Activated naive CD8-positive, alpha-beta T cell treated with anti-CD3 and anti-CD28 coated beads for 36 hours (primary cell): ENCODE measurements at places on chromosomes 5 and 9. TPM values are rescaled to one million over a fixed set of nuclear protein-coding genes. Genes with fewer than 3 reads are reported as not detected.

The SLC34A3 gene
- not detected for total RNA-seq

DNA sequence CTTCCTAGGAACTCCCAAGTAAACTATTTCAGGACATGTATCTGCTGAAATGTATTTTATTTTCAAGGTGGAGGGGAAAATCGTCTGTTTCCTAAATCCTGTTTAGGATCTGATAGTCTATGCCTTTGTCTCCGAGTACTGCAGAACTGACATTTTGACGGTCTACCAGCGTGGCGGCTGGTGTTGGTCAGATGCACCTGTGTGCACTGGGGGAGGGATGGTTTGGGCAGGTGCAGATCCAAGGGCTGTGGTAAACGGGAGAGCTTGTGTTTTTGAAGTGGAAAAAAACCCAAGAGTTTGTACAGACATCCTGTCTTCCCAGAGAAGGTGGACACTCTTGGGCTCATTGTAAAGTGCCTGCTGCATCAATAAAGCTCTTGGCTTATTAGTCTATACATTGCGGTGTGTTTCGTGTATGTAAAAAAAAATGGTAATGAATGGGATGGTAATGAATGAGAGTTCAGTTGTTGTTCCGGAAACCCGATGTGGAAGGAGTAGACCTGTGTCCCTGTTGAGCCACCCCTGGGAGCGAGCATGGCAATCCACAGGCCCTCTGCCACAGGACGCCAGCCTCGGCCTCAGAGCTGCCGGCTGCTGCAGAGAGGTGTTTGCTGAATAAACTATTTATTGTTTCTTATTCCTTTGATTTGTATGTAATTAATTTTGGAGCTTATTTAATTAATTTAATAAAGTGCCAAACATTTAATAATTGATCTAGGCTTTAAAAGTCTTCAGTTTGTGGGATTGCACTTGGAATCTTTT is 15.3 kb downstream of the ARPC5L start:
- H3K4me1 ChIP-seq, result peaks cover 14% of the 10 kb centered on the region
- DNase-seq, result no peak
- no peak overlapping the region for H3K4me3 ChIP-seq
- no peaks in the 10 kb centered on the region for H3K27me3 ChIP-seq
- no peak overlapping the region for H3K27ac ChIP-seq

The C9orf153 gene
- total RNA-seq, result 0.38 TPM

GRCh38 chr9:71774920-71775319 is 6.6 kb upstream of the CEMIP2 start:
- H3K27ac ChIP-seq, result peak overlapping the region; percentile 7
- H3K4me3 ChIP-seq, result no peak overlapping the region
- no peak for DNase-seq

The PTGS1 gene
- total RNA-seq, result 0.62 TPM

DNA sequence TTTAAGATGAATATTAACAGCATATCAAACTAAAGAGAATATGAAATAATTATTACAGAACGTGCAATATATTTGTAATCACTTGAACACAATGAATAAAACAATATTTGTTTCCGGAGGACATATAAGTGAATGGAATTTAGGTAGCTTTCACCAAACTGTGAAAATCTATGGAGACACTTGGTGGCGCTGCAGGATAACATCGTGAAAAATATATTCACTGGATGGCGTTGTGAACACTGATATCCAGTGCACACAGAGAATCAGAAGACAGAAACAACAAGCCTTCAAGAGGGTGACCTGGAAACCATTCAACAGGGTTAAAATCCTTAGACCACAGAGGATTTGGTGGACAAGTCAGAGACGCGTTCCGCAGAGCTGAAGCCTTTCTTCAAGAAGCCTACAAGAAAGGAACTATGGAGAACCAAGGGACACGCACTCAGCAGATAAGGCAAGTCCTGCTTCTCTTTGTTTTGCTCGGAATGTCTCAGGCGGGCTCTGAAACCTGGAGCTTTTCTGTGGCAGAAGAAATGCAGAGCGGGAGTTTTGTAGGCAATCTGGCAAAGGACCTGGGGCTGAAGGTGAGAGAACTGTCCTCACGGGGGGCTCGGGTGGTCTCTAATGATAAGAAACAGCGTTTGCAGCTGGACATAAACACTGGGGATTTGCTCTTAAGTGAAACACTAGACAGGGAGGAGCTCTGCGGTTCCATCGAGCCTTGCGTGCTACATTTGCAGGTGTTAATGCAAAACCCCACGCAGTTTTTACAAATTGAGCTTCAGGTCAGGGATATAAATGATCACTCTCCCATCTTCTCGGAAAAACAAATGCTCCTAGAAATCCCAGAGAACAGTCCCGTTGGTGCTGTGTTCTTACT is at the start of gene PCDHB11:
TSS of gene PCDHB11 (plus strand) at position 269 of the 877 bp plus-strand sequence. CDS start at position 417, 148 bp downstream.
- peaks cover 18% of the 10 kb centered on the region for H3K36me3 ChIP-seq
- no peak within 1 kb of the TSS for H3K27ac ChIP-seq
- peaks cover 62% of the 10 kb centered on the region for H3K27me3 ChIP-seq
- H3K4me3 ChIP-seq, result no peak within 1 kb of the TSS
- no peak for DNase-seq

- H3K36me3 ChIP-seq, result peaks cover 38% of the 10 kb centered on the region
- no peak for DNase-seq
- no peaks in the 10 kb centered on the region for H3K27me3 ChIP-seq
- H3K4me1 ChIP-seq, result peaks cover 1% of the 10 kb centered on the region
Measured at GRCh38 chr5:82010696-82011095, 38.9 kb downstream of the ATG10 start.

DNA sequence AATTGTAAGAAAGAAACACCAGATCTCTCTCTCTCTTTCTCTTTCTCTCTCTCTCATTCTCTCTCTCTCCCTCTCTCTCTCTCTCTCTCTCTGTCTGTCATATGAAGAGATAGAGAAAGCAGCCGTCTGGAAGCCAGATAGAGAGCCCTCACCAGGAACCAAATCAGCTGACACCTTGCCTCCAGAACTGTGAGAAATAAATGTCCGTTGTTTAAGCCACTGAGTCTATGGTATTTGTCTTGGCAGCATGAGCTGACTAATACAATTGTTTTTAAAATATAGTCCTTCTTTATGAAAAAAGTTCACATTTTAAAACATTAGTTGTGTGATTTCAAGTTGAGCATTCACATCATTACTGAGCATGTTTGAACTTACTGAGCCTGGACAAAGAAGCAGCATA is 275.6 kb downstream of the CETN3 start:
- DNase-seq, result no peak
- peaks cover 3% of the 10 kb centered on the region for H3K4me1 ChIP-seq
- H3K36me3 ChIP-seq, result no peaks in the 10 kb centered on the region
- no peak overlapping the region for H3K27ac ChIP-seq
- no peaks in the 10 kb centered on the region for H3K27me3 ChIP-seq

The IFNB1 gene
- total RNA-seq, result 0.62 TPM
